ELR (cell line): ENCODE measurements at places on chromosomes 12 and 14.

DNA sequence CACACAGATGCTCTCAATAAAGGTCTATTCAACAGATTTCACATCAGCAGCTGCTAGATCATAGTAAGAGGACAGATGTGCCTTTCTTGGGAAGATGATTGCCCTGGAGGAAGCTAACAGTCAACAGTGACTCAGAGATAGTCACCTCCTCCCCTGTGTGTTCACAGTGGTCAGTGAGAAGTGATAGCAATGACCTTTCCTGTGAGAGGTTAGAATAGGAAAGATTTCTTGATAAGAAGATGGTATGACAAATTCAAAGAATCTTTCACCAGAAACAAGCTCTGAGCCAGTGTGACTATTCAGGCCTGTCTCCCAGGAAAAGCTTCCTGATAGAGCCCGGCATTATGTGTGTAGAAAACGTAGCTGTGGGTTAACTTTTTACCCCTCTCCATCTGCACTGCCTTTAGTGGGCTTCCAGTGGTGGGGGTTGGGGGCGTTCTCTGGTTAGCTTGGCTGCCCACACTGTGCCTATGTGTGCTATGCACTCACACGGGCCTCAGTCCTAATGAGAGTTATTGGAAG lies 66.4 kb upstream of the ARHGAP5 start:
- DNase-seq, result peak; percentile 96

- peak; percentile 48 for DNase-seq
Measured at GRCh38 chr12:6703631-6704030, 3.0 kb upstream of the PIANP start.

GRCh38 chr14:87712396-87713090 lies 280.4 kb downstream of the GALC start:
- DNase-seq, result no peak

DNA sequence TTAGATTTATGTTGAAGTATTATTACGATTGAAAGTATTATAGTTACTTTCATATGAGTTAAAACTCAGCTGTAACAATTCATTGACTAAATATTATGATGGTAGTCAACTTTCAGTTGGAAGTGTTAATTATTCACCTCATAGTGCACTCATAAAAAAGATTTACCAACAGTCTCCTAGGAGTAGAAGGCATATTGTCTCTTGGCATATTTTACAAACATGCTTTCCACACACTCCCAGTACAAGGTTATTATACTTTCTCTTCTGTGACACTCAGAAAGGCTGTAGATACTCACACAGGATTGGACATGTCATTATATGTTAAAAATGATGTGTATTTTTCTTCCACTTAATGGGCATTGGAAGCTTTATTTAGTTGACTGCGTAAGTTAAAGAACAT lies 147.1 kb downstream of the NPAS3 start:
- no peak for DNase-seq

- DNase-seq, result no peak
Measured at GRCh38 chr12:3757261-3757660, 4.4 kb upstream of the CRACR2A start.

DNA sequence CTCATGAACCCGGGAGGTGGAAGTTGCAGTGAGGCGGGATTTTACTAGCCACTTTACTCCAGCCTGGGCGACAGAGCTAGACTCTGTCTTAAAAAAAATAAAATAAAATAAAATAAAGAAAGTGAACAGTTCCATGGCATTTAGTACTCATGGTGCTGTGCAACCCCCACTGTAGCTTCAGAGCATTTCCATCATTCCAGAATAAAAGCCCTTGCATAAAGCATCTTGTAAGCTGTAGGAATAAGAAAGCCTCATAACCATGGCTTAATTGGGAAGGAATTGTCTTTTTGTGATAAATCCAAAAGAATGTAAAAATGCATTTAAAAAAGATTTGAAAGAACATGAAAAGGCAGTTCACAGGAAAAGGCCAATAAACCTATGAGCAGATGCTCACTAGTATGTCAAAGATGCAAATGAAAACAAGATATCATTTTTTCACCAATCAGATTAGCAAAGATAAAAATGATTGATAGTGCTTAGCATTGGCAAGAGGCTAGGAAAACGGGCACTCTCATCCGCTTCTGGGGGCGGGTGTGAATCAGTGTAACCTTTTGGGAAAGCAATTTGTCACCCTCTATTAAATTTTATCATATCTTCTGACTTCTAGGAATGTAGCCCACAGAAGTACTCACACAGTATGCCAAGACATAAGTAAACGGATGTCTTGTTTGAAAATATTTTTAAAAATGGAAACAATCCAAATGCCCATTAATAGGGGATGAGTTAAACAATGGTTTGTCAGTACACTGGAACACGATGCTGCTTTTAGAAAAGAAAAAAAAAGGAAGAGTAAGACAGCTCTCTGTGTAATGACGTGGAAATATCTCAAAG lies 46.6 kb downstream of the CFAP251 start:
- peak; percentile 87 for DNase-seq

GRCh38 chr12:92124689-92125029 lies 21.0 kb downstream of the BTG1 start:
- no peak for DNase-seq

DNA sequence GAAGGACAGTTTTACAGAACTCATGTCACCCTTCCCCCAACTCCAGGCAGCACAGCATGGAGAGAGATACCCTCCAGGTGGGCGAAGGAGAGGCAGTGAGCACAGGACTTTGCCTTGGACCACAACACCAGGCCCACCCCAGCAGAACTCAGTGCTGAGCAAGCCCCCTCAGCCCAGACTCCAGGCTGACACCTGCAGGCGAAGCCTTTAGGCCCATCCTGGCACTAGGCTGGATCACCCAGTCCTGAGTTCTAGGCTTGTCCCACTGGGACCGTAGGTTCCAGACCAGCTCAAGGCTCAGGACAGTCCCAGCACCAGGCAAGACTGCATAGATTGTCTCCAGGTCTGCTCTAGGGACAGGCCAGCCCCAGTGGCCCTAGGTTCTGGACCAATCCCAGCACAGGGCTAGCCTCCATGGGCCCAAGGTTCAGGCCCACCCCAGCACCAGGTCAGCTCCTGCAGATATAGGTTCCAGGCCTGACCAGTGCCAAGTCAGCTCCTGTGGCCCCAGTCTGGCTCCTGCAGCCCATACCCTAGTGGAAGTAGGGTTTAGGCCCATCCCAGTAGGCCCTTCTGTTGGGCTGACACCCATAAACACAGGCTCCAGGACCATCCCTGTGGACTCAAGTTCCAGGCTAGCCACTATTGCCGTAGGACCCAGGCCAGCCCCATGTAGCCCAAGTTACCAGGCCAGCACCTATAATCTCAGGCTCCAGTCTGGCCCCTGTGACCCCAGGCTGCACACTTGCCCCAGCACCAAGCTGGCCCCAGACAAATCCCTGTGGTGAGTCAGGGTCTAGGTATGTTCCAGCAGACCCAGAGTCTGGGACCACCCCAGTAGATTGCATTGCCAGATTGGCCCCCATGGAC lies 9.4 kb downstream of the WASHC3 start:
- DNase-seq, result no peak

- peak; percentile 9 for DNase-seq
Measured at GRCh38 chr12:29616664-29617406, 119.3 kb upstream of the OVCH1 start.

GRCh38 chr12:68609998-68610369 lies 715 bp upstream of the RAP1B start:
- peak; percentile 58 for DNase-seq

GRCh38 chr12:111155521-111155920 lies 213.4 kb downstream of the PHETA1 start:
- no peak for DNase-seq

DNA sequence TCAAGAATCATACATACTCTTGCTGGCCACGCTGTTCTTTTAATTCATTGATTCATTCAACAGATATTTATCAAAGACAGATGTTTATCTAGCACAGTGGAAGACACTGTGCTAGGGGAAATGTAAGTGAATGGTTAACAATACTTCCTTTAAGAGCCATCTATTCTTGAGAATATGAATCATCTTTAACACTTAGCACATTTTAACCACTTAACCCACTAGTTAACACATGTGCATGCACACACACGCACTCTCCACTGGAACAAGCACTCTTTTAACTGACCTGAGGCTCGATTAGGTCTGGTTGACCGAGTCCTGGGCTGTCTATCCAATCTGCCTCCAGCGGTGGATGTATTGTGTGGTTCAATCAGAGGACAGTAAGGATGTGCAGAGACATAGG lies 34.6 kb downstream of the LMNTD1 start:
- peak; percentile 73 for DNase-seq

- DNase-seq, result no peak
Measured at GRCh38 chr14:54718046-54718445, 151.1 kb downstream of the SAMD4A start.

DNA sequence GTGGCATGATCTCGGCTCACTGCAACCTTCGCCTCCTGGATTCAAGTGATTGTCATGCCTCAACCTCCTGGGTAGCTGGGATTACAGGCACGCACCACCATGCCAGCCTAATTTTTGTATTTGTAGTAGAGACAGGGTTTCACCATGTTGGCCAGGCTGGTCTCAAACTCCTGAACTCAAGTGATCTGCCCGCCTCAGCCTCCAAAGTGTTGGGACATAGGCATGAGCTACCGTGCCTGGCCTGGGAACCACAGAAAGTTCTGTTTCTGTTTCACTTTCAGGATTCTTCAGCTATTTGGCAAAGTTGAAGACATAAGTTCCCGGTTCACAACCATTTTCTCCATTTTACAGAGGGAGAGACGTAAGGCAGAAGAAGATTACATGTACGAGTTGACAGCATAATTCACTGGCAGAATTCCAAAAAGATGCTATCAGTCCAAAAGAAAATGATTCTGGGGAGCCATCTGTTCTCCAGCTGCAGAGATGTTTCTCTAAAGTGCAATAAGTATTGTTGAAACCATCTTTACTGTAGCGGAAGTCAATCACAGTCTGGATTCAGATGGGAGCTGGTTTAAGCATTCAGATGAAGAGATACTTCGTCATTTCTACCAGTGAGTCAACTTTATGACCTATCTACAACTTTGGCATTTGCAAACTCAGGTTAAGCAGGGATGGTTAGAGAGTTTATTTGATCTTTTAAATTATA lies 8.1 kb upstream of the RNF34 start:
- peak; percentile 35 for DNase-seq

- no peak for DNase-seq
Measured at GRCh38 chr14:68928770-68929550, 50.1 kb downstream of the ACTN1 start.

- DNase-seq, result no peak
Measured at GRCh38 chr12:58703866-58704265, 216.4 kb downstream of the LRIG3 start.

DNA sequence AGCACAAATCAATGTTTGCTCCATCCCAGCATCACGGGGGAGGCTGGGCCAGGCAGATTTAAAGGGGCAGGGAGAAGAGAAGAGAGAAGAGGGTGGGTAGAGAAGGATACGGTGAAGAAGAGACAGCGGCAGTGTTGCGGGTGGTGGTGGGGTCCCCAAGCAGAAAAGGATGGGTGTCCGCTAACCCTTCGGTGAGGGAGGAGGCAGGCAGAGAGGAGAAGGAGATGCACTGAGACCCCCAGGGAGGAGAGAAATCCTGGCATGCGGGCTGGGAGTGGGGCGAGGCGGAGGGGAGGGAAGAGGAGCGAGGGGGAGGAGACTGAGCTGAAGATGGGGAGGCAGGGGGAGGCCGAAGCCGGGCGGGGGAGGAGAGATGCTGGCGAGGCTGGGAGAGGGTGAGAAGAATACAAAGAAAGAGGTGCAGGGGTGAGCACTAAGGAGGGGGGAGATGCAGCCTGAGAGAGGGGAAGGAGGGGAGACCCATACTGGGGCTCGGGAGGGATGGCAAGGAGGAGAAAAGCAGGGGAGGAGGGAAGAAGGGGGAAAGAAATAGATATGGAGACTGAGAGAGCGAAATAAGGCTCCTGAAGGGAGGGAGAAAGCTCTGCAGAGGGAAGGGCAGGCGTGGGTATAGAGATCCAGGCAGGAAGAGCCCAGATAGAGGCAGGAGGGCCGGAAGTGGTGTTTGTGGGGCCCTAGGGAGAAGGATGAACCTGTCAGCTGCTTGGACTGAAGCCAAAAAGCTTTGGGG lies at the start of gene JPH4:
Gene JPH4 (minus strand): TSS at position 231 of the 751 bp plus-strand sequence. CDS start 1,337 bp downstream, outside the sequence.
- peak; percentile 32 for DNase-seq

GRCh38 chr12:71138011-71138410 lies 19.8 kb downstream of the TSPAN8 start:
- DNase-seq, result no peak

DNA sequence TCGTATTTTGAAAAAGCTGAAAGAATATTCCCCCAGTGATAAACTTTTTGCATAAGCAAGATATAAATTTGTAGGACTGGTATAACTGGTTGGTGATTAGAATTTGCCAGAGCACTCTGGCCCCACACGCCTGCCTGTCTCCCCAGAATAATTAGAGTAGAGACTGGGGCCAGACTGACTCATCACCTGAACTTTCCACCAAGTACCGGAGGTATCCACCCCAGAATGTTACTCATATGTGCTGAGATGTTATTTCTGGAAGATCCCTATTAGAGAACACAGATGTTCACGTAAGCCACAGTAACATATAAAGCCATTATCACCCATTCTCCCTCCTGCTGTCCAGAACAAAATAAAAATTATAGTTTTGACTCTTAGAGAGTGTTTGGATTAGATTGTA lies 49.5 kb upstream of the PIWIL1 start:
- no peak for DNase-seq

- no peak for DNase-seq
Measured at GRCh38 chr14:104998801-104999200, 13.2 kb downstream of the CLBA1 start.

DNA sequence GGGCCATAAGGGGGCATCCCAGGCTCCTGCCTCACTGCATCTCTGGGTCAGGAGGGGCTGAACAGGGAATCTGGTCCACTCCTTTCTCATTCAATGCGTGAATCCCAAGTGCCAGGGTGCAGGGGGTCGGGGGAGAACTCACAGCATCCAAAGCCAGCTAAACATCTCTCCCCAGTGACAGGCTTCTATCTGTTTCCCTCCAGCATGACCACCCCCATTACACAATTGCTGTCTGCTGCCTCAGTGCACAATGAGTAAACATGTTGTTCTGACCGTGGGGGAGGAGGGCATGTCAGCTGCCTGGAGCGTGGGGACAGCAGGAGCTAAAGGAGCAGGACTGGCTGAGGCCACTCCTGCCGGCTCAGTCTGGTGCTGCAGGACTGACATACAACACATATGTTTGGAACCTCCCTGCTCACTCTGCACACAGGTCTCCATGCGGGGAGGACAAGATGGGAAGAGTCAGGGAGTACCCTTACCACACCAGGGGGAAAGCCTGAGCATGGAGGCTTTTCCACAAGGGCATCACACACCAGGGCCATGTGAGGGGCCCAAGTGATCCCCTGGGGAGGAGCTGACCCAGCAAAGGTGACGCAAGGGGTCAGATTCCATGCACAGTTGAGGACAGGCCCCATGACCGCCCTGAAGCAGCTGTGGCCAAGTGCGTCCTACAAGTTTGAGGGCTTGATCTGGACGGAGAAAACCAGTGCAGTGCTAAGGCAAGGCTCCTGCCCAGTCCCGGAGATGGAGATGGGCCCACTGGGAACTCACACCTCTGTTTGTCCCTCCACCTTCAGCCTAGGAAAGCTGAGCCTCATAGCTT lies 1.4 kb downstream of the TNS2 start:
- DNase-seq, result peak; percentile 76

DNA sequence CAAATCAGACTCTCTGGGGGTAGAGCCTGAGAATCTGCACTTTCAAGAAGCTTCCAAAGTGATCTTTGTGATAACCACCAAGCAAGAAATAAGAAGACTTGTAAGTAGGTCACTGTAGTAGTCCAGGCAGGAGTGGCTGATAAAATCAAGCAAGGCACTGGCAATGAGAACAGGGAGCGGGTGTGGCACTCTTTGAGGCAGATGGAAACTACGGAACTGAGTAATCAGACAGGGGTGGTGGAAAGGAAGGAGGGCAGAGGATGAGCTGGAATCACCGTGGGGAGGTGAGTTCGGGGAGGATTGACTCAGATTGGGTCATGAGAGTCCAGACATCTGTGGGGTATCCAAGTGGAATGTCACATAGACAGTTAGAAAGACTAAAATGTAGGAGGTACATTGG lies 44.4 kb upstream of the PLXNC1 start:
- no peak for DNase-seq
